Stimulated activated CD8-positive, alpha-beta memory T cell treated with anti-CD3 and anti-CD28 coated beads, Interleukin-15, amount 100 ng/mL, for 1 hour (primary cell): ENCODE measurements at places on chromosomes 3 and 15.

DNA sequence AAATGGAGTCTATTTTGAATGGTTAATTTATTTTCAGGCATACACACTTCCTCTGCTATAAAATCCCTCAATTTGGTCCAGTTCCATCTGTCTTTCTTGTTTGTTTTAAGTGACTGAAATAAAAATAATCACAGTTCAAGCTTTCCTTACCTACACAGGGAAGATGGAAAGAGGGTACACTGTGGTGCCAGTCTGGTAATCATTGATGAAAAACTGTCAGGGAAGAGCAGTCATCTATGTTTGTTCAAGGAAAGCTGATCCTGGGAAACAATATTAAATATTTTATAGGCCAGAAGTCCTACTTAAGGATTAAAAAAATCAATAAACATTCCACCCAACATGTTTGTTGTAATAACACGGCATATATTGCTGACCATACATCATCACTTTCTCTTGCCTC, 115.2 kb upstream of the KCNMB2 start:
- DNase-seq, result no peak

DNA sequence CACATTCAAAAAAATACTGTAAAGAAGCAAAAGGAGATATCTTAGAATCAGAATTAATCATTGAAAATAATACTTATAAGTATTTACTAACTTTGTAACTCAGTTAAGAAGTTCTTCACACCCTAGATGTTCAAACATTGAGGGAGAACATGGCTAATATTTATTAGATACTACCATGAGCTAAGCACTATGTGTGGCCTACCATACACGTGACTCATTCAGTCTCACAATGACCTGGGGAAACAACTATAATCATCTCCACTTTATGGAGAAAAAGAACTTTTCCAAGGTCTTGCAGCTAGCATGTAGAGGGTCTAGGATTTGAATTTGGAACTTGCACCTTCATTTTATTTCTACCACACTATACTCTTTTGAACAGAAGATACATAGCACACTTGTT, 361.9 kb upstream of the CFAP20DC start:
- DNase-seq, result no peak

DNA sequence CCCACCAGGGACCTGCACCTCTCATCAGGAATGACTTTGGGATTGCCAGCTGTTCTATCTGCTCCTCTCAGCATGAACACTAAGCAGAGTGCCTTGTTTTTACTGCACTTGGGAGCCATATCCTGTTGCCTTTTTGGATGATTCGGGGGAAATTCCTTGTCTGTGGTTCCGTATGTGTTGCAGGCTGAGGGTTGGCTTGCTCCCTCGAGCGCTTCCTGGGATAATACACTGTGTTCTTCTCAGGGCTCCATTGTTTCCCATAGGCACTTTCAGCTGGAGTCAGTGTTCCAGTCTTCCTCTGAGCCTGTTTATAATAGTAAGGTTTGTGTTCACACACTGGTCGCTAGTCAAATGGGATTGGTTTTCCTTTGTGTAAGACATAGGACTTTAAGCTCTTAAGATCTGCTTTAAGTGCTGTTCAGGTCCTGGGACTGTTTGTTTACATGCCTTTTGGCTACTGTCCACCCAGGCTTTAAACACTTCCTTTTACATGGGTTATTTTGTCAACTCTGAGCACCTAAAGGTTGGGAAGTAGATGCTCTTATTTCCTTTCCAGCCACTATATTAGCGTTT, 23.4 kb downstream of the BOC start:
- no peak for DNase-seq

- DNase-seq, result no peak
Observed at GRCh38 chr3:144923046-144923775, 951.6 kb downstream of the DIPK2A start.

DNA sequence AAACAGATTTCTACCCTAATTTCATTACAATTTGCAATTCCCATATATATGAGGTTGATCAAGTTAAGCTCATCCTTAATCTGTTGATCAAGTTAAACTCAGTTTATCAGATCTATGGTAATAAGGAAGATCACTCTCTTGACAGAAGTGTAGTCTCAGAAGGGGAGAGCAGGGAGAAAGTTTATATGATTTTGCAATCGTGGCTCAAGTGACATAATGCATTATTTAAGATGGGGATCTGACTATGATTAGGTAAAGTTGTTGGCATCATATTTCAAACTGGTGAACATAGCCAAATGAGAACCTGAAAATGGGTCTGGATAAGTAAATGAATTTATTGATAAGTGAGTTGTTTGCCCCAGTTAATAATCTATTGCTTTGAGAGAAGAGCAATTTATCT, 995.3 kb downstream of the OTOL1 start:
- no peak for DNase-seq

DNA sequence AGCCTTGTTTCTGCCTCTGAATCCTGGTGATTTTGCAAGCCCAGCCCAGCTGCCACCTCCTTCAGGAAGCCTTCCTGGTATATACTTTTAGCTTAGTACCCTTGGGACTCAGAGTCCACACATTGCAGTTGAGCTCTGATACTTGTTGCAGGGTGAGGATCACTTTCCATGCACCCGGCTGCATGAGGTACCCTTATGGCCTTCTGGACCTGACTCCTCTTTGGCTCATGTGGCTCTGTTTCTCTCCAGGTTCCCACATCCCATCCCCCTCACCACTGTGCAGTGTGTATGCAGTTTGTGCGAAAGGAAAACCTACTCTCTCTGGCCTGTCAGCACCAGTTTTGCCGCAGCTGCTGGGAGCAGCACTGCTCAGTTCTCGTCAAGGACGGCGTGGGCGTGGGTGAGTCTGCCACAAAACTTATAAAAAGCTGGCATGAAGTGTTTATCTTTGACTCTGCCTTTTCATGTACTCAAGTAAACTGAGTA, 23.1 kb upstream of the P4HTM start:
- no peak for DNase-seq

GRCh38 chr3:66208189-66208588, 12.6 kb upstream of the SLC25A26 start:
- no peak for DNase-seq

GRCh38 chr15:101174152-101174920, 77.5 kb downstream of the CHSY1 start:
- DNase-seq, result no peak

DNA sequence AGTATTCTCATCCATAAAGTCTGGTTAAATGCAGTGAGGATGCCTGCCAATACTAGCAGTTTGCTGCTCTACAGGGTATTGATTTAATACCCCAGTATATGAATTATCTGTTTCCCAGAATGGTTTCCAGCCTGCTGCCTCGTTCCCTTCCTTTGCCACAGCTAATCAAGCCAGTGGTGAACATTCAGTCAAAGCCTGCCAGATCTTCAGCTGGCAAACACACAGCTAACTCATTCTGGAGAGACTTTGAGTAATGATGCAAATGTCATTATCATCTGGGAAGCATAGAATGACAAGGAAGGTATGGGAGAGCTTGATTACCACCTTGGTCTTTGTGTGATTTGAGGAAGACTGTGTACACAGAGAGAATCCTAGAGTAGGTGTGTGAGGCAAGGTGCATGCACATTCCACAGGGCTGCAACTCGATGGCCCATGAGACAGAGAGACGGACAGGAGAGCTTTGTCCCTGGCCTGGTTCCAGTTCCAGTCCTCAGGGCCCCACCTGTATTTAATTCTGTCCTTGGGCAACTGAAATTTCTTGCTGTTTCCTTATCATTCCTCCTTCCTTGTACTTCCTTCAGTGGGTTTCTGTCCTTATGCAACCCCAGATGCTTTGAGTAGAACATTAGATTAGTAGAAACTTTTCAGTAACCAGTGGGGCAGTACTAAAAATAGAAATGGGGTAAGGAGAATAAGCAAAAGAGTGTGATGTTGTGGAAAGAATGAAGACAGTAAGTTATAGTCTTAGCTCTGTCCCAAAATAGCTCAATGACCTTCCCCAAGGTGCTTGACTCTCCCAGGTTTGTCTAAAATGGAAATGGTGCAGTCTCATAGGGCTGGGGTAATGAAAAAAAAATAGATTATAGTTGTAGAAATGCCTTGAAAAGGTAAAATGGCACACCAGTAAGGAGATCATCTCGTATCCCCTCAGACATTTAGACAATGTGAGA, 72.5 kb downstream of the MITF start:
- no peak for DNase-seq

DNA sequence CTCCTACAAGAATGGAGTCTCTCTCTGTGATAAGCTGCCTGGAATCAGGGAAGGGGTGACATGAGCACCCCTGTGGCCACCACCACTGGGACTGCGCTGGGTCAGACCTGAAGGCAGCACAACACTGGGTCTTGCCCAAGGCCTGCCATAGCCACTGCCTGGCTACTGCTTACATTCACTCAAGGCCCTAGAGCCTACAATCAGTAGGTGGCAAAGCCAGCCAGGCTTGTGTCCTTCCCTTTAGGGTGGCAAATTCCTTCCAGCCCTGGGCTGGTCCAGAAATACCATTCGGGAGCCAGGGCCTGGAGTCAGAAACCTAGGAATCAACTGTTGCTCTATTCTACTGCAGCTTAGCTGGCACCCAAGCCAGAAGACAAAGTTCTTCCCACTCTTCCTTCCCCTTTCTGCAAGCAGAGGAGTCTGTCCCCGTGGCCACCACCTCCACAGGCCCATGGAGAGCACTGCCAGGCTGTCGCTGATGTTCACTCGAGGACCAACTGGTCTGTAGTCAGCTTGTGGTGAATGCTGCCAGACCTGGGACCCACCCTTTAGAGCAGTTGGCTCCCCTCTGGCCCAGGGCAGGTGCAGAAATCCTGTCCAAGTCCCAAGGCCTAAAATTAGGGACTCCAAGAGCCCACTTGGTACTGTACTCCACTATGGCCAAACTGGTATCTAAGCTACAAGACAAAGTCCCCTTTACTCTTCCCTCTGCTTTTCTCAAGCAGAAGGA, 307.4 kb downstream of the THSD4 start:
- no peak for DNase-seq

DNA sequence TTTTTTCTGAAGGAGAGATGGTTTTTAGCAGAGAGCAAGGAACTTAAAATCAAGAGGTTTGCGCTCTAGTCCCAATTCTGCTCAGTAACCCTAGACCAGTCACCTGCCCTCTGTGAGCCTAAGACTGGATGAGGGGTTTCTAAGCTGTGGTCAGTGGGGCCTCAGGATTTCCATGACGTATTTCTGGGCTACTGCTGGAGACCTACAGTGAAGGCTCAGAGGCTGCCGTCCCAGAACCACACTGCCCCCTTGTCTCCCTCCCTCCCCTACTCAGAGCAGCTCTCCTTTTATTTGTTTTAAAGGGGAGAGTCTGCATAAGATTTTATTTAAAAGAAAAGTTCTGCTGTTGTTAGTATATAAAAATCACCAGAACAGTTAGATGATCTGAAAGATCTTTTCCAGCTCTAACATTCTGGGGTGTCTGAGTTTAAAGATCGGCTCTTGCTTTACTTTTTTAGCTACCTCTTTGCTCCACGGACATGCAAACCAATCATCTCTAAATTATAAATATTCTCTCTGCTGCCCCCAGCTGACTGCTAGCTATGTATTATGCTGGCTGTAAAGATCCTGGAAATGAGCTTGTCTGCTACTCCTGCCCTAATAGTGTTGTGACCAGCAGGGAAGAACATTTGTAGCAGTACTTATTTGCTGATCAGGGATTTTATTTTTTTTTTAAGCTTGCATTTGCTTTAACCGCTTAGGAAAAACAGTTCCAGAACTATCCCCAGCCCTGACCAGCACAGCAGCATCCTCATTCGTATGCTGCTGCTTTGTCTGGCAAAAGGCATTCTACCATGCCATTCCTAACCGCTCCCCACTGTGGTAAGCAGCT, 28.6 kb upstream of the NDUFB4 start:
- DNase-seq, result no peak

GRCh38 chr3:45318689-45319088, 69.7 kb upstream of the LARS2 start:
- DNase-seq, result no peak

- no peak for DNase-seq
Observed at GRCh38 chr3:15266510-15267376, 60.7 kb downstream of the CAPN7 start.

GRCh38 chr15:86002444-86002843, 77.2 kb upstream of the AGBL1 start:
- no peak for DNase-seq

DNA sequence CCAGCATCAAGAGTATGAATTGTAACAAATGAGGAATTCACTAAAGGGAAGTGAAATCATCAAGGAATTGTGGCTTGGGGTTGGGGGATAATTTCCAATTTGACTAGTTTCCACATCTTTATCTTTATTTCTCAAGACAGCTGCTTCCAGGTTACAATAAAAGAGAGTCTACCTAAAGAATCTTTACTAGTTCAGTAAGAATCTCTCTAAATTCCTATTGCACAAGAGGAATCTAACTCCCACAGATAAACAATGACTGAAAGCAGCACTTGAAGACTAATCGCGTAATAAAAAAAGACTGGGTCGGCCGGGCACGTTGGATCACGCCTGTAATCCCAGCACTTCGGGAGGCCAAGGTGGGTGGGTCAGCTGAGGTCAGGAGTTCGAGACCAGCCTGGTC, 194.4 kb downstream of the KBTBD8 start:
- DNase-seq, result no peak

GRCh38 chr3:37068031-37068430, 74.7 kb downstream of the MLH1 start:
- DNase-seq, result no peak

DNA sequence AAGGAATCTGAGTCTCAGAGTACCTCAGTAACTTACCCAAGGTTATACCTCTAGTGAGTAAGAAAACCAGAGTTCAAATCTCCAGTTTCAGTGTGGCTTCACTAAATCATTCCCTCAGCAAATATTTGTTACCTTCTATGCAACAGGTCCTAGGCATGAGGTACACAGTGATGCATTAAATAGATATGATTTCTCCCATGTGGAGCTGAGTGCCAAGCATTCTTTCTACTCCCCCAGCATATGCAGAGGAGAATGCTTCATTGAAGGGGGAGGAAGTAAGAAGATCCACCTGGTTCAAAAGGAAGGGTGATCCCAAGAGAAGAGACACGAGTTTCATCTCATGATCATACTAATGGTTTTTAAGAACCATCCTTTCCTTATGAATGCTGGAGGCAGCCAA, 6.8 kb upstream of the MTHFS start:
- DNase-seq, result no peak

GRCh38 chr3:146476094-146476740, 6.9 kb upstream of the PLSCR2 start:
- DNase-seq, result no peak

DNA sequence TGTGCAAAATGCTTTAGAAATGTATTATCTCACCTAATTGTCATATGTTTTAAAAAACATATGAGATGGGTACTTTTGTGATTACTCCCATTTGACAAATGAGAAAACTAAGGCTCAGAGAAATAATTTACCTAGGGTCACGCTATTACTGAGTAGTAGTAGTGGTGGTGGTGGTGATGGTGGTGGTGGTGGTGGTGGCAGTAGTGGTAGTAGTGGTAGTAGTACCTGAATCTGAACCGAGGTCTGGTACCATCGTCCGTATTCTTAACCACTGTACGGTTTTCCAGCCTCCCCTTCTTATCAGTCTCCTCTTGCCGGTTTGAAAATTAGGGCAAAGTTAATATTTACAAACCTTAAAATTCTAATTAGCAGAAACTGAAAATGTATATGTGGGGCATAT, 102.4 kb downstream of the KLHL25 start:
- DNase-seq, result no peak
